Mesothelial cell of epicardium (in vitro differentiated cells): ENCODE measurements at places on chromosomes 7 and 10.

DNA sequence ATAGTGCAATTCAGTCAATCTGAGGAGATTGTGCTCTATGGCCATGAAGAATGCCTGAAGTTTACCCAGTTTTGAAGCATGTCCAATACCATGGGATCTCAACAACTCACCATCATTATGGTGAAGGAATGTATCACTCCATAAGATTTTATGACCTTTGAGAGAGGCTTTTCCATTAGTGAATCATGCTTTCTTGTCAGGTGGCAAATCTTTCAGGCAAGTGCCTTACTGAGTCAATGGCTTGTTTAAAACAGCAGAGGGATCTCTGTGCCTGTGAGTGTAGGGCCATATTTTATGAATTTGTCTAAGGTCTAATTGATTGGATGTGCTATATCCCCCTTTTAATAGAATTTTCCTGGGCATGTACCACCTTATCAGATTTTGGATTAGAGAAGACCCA is 131.5 kb downstream of the CCDC7 start:
- no peak for DNase-seq

DNA sequence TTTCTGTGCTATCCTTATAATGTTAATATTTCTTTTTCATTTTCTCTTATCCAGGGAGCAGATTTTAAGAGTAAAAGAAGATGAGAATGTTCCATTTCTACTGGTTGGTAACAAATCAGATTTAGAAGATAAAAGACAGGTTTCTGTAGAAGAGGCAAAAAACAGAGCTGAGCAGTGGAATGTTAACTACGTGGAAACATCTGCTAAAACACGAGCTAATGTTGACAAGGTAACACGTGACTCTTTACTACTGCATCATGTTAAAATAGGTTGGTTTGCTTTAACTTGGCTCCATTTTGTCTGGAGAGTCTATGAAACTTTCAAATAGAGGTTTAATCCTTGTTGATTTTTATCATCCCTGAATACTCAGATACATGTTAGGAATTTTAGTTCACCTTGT is 73.3 kb downstream of the RALA start:
- no peak for DNase-seq

GRCh38 chr7:99531354-99531765 is 20.6 kb downstream of the FAM200A start:
- no peak for DNase-seq

DNA sequence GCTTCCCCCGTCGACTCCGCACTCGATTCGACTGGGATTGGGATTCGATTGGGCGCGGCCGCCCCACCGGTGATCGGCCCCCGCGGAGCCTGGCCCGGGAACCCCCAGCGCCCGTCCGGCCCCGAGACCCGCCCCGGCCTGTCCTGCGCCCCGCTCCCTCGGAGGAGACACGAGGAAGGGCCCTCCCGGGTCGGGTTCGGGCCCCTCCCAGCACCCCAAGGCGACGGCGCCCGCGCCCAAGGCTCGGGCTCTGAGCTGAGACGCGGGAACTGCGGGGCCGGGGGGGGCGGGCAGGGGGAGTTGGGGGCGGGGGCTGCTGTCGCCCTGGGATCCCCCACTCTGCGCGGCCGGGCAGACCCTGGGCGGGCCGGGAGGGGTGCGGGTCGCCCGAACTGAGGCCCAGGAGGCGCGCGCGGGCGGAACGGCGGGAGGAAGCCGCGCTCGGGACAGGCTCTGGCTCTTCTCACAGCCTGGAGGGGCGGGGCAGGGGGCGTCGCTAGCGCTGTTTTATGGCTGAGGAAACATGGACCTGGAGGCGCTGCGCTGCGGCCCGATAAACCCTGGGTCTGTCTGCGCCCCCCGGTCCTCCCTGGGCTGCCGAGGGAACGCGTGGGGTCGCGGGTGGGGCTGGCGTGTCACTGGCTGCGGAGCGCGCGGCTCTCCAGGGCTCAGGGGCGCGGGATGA is 1.7 kb upstream of the NKX6-2 start:
- DNase-seq: no peak

DNA sequence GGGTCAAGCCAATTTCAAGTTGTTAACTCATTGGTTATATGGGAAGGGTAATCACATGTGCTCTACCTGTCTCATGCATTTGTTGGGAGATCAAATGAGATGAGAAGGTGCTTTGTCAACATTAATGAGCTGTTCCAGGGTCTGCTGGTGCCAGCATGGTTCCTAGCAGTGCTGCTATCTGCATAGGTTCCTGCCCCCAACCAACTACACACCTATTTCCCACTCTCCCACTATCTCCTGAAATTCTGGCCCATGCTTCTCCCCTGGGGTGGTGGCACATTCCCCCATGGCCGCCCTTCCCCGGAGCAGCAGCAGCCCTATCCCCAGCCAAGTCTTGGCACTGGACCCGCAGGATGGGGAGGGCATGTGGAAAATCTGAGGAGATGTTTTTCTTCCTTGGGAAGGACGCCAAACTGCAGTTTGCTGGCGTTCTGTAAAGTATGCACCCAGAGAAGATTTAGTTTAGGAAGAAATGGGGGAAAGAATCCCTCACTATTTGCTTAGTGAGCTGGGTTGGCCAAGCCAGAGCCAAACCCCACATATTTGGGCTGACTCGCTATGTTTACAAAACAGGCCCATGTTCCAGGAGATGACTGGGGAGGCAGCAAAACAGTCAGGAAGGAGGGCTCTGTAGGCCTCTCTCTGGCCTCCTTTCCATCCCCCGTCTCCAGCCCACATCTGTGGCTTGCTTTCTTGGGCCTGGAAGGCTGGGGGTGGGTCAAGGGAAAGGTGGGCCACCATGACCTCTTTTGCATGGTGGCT is 42.5 kb downstream of the PPP1R3C start:
- no peak for DNase-seq

DNA sequence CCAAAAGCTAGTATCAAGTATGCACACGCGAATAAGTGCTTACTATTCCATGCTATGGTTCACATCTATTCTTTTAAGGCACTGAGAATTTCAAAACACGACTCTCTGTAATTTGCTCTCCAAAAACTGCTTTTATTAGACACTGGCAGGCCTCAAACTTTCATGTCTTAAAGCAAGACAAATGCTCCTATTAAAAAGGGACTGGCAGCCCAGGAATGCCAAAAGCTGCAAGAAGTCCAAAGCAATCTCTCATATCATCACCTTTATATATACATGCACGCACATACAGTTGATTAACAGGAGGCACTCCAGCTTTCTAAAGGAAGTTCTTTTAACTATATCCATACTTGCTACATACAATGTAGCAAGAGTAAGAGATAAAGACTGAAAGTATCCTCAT is 34.8 kb downstream of the UBE2H start:
- no peak for DNase-seq

DNA sequence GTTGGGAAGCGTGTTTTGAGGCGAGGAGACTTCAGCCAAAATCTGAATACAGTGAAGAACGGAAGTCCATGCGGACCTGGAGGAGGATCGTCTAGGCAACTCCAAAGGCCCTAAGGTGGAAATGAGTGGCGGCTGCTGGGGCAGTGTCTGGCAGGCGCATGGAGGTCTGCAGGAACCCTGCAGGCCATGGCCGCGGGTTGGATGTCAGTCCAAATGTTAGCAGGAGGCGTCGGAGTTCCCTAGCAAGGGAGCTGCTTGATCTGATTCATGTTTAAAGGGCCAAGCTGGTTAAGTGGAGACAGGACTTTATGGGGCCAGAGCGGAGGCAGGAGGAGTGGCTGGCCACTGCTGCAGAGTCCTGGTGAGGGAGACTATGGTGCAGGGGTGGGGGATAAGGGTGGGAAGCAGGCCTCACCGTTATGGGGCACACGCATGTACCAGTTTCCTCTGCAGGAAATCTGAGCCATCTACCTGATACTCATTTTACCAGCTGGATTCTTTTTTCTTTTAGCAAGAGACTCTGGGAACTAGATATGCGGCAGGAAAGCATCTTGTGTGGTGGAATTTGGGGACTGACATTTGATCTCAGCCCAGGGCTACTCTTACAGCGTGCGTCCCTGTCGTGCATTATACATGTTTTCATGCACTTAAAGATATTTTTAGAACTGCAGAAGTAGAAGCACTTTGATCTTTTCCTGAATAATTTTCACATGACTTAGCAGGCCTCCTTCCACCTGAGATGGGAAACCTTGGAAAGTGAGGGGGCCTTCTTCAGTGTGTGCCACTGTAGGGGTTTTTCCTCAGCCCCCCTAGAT is 6.6 kb upstream of the REPIN1 start:
- DNase-seq: no peak

DNA sequence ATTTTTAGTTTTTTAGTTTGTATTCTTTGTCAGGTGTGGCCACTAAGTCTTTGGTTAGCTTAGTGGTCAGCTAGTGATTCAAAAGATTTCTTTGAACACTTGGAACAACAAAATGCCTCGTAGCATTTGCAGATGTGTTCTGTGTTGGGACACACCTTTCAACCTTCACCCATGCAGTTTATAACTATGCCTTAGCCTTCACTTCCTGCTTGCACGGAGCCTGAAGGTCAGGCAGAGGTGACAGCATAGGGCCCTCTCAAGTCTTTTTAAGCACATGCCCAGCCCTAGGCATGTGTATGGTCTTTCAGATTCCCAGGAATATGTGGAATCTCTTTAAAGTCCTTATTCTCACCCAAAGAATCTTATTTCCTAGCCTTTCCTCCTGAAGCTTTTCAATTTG is 17.6 kb downstream of the PLAC9 start:
- no peak for DNase-seq

- DNase-seq: no peak
Observed at GRCh38 chr10:49593998-49594397, 16.1 kb upstream of the SLC18A3 start.

- DNase-seq: no peak
Observed at GRCh38 chr10:113528876-113529275, 24.0 kb upstream of the HABP2 start.

DNA sequence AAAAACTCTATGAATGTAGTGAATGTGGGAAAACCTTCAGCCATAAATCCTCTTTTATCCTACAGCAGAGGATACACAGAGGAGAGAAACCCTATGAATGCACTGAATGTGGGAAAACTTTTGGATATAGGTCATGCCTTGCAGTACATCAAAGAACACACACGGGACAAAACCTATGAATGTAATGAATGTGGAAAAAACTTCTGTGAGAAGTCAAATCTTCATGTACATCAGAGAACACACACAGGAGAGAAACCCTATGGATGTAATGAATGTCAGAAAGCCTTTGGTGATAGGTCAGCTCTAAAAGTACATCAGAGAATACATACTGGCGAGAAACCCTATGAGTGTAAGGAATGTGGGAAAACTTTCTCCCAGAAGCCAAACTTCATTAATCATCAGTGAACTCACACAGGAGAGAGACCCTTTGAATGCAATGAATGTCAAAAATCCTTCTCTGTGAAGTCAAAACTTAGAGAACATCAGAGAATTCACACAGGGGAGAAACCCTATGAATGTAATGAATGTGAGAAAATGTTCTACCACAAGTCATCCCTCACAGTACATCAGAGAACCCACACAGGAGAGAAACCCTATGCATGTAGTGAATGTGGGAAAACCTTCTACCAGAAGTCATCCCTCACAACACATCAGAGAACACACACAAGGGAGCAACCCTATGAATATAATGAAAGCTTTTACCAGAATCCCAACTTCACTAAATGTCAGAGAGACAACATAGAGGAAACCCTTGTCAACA is 45.6 kb downstream of the ZNF487 start:
- DNase-seq: no peak

GRCh38 chr10:22672319-22673090 is 41.9 kb downstream of the PIP4K2A start:
- DNase-seq: no peak

- DNase-seq: no peak
Observed at GRCh38 chr7:87404674-87405073, 59.2 kb downstream of the CROT start.

GRCh38 chr7:31074120-31074383 is 21.9 kb downstream of the ADCYAP1R1 start:
- no peak for DNase-seq

DNA sequence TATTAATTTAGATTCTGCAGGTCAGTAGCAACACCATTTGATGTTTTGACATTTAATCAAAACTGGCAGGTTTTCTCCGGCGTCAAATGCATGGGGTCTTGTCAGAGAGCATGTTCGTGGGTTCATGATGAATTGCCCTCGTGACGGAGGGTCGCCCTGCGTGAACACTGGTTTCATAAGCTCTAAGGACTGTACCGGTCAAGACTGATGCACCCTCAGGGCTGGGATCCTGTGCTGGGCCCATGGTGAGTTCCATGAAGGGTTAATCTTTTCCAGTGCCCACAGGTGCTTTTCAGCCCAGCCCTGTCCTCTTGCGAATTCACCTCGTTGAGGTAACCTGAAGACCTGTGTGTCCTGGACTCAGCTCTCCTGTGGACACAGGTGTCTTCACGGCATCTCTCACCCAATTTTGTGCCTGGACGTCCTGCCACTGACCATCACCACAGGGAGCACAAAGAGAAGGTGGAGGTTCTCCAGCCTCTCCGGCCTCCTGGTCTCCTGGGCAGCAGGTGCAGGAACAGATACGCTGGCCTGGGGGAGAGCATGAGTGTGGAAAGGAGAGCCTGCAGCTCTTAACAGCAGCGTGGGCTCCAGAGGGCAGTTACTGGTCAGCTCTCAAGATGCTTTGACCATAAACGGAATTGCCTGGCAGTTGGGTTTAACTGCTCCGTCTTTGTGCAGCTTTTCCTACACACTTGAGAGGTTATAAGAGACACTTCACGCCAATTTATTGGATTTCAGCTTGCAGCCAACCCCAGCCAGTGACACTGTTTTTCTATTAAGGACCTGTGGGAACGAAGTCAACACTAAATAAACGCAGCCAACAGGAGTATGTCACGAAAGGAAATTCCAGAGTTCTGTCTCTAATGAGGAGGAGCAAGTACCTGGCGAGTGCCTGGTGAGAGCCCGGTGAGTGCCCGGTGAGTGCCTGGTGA is 37.4 kb upstream of the CFAP46 start:
- no peak for DNase-seq

GRCh38 chr7:158650821-158651225 is 53.8 kb downstream of the NCAPG2 start:
- no peak for DNase-seq

DNA sequence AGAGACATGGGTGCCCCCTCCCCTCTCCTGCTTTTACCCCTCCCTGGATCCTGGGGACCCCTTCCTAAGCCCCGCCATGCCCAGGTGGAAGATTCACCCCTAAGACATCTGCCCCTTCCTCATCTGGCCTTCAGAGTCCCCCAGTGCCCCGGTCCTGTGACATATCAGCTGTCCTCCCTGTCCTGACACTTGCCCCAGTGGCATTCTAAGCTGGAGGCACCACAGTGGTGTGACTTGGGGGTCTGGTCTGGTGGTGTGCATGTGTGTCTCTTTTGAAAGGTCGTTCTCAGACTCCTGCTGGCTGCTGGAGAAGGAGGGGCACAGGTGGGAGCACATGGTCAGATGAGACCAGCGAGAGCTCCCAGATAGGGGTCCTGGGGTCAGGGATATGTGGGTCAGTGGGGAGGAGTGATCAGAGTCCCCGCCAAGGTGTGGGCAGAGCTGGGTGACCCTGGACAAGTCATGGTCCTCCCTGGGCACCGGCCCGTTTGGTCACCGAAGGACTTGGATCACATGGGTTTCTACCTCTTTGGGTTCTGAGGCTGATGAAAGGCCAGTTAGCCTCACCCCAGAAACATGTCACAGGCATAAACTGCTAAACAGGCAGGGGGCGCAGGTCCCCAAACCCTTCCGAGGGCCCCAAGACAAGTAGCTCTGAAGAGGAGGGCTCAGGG is 645 bp upstream of the TFR2 start:
- no peak for DNase-seq
